ENCODE measurements at places on chromosomes 12 and 14.
A peak's percentile ranks its signal among the peaks of the same experiment; 100 is the strongest.

GRCh38 chr12:41339784-41340183, 151.7 kb downstream of the PDZRN4 start:
- DNase-seq, result no peak

DNA sequence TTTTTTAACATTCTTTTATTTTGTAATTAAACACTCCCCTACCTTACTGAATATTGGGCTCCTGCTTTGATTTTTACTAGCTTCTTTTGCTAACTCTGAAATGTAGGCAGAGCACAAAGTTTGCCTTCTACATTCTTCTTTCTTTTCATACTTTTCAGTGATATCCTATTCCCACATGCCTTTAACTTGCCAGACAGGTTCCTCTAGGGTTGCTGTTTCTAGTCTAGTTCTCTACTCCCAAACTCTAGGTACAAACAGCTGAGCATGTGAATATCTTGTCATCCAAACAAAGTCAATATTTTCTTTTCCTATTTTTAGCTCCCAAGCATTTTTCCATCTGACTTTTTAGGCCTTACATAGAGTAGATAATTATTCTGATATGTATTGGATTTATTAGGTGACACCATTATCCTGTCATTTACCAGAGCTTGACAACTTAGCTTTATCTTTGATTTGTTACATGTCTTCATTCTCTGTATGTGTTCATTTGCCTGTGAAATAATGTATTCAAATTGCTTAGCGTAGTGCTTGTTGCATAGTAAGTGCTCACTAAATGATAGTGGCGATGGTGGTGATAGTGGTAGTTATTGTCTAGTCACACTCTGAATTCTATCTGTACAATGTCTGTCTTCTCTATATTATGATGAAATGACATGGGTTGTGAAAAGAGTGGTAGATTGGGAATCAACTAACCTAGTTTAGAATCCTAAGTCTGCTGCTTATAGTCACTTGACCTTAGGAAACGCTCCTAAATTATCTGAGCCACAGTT, 73.6 kb upstream of the DNM1L start:
- DNase-seq, result no peak

- no peak for DNase-seq
Measured at GRCh38 chr12:52774629-52775250, 2.4 kb downstream of the KRT76 start.

GRCh38 chr14:93713726-93714405, 74.4 kb downstream of the PRIMA1 start:
- no peak for DNase-seq

GRCh38 chr14:22538671-22539228, 50.3 kb downstream of the DAD1 start:
- DNase-seq, result no peak

DNA sequence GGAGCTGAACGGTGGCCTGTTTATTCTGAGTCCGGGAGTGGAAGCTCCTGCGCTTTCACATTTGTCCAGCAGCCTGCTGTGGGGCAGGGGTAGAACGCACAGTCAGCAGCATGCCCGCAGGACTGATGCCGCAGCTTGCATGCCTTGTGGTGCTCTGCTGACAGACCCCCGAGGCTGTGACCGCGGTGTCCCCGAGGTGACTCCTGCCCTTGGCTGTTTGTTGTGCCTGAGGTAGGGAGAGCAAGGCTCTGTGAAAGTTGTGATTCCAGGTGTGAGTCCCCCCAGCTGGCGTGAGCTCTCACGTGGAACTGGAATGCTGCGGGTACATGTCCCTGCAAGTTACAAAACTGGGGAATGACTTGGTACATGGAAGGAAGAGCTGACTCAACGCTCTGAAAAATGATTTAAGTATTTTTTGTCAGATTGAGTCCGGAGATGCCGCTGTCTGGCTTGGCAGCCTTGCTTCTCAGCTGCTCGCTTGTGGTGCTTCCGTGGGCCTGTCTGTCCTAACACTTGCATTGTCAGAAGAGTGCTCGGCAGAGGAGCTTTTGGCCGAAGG, 18.1 kb downstream of the MLXIP start:
- no peak for DNase-seq

DNA sequence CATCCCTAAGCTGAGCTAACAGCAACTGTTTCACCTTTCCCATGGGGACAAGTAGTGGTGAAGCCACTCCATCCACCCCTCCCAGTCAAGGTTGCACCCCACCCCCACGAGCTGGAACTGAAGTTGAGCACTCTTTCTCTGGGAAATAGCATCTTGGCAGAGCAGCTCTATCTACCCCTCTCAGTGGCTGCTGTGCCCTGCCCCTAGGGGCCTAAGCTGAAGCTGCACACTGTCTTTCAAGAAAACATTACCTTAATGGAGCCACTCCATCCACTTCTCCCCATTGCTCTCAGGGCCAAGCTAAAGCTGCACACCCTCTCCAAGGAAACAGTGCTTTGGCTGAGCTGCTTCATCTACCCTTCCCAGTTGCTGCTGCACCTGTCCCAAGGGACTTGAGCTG, 170.6 kb upstream of the CCDC196 start:
- DNase-seq, result no peak

DNA sequence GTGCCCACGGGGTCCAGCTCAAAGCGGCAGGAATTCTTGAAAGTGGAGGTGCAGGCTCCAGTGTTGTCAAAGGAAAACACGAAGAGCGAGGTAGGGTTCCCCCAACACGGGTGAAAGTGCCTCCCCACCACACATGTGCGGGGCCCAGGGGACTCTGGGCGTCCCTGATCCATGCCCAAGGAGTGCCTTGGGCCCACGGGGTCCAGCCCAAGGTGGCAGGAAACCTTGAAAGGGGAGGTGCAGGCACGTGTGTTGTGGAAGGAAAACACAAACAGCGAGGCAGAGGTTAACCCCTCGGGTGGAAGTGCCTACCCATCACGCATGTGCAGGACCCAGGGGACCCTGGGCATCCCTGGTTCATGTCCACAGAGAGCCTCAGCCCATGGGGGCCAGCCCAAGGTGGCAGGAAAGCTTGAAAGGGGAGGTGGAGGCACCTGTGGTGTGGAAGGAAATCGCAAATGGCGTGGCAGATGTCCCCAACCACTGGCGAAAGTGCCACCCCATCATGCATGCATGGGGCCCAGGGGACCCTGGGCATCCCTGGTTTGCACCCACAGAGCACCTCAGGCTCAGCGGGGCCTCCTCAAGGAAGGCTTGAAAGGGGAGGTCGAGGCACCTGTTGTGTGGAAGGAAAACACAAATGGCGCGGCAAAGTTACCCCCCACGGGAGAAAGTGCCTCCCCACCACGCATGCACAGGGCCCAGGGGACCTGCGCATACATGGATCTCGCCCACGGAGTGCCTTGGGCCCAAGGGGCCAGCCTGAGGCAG, 584.6 kb downstream of the ALG10 start:
- no peak for DNase-seq

DNA sequence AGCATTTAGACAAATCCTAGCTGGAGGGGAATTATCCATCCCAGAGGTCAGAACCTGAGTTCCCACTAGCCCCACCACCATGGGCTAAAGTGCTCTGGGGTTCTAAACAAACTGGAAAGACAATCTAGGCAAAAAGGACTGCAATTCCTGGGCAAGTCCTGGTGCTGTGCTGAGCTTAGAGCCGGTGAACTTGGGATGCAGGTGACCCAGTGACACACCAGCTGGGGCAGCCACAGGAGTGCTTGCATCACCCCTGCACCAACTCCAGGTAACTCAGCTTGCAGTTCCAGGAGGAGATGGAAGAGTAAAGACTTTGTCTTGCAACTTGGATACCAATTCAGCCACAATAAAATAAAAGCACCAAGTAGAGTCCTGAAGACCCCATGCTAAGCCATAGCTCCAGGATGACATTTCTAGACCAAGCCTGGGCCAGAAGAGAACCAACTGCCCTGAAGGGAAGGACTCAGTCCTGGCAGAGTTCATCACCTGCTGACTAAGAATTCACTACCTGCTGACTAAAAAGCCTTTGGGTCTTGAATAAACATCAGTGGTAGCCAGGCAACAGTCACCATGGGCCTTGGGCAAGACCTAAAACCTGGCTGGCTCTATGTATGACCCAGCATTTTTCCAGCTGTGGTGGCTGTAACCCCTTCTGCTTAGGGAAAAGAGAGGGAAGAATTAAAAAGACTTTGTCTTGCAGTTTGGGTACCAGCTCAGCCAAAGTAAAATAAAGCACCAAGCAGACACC, 223.4 kb upstream of the DIO2 start:
- no peak for DNase-seq

- no peak for DNase-seq
Measured at GRCh38 chr12:104503191-104503590, 46.4 kb downstream of the CHST11 start.

- peak; percentile 34 for DNase-seq
Measured at GRCh38 chr14:86057018-86057667, 527.2 kb downstream of the FLRT2 start.

GRCh38 chr12:88242571-88242925, 100.4 kb downstream of the TMTC3 start:
- DNase-seq, result no peak

DNA sequence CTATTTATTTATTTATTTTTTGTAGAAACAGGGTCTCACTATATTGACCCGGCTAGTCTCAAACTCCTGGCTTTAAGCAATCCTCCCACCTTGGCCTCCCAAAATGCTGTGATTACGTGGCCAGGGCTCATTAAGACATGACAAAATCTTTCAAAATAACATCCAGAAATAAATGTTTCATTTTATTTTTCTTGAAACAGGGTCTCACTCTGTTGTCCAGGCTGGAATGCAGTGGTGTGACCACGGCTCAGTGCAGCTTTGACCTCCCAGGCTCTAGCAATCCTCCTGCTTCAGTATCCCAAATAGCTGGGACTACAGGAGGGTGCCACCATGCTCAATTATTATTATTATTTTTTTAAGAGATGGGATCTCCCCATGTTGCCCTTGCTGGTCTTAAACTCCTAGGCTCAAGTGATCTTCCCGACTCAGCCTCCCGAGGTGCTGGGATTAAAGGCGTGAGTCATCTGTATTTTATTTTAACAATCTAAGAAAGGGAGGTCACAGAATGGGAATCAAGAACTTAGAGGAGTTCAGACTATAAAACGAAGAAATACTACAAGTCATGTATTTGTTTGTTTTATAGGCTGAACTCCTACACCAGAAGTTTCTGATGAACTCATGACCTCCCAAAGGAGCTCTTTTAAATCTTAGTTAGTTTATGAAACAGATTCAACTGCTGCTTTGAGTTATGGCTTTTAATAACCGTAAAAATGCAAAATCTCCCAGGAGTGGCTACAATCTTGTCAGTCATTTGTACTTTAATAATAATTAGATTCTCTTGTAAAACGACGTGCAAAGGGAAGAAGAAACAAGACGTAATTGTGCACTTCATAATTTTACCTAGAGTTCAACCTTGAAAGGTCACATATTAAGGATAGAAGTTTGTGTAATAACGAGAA, 2.1 kb upstream of the TMEM263 start:
- DNase-seq, result no peak

DNA sequence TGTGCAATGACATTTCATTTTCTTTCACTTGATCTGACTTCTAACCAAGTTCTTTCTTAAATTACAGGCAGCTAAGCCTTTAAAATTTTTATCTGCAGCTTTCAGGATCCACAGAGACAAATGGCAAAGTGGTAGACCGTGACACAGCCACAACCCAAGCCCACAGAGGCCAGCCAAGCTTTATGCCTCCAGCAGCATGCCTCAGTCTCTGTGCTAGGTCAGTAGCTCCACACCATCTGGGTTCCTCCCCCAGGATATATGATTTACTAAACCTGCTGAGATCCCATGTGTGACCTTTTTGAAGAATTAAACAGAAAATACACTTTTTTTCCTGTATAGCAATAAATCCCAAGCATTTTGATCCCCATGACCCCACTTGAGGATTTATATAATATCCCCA, 290.4 kb upstream of the CAND1 start:
- no peak for DNase-seq

DNA sequence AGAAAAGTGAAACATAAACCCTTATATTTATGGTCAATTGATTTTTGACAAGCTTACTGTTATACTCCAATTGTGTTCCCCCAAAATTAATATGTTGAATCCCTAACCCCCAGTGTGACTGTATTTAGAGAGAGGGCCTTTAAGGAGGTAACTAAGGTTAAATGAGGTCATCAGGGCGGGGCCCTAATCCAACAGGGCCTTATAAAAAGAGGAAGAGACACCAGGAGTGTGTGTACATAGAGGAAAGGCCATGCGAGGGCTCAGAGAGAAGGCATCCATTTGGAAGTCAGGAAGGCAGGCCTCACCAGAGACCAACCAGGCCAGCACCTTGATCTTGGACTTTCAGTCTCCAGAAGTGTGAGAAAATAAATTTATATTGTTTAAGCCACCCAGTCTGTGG, 6.5 kb upstream of the VTI1B start:
- DNase-seq, result no peak

GRCh38 chr12:2477009-2477766, 317.6 kb upstream of the FKBP4 start:
- DNase-seq, result no peak

DNA sequence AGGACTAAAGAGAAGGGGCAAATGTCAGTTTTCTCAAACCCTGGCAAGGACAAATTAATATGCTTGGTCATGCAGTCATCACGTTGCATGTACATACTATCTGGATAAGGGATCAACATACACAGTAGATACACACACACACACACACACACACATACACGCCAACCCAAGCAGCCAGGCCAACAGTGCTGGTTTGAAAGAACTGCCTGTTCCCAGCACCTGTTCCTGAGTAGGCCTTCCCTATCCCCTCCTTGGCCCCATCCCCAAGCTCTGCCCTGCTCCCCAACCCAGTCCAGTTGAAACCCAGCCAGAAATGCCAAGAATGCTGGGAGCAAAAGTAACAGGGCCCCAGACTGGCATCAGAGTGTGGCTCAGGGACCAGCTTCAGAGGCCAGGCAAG, 4.4 kb downstream of the ITGA7 start:
- DNase-seq, result no peak

- DNase-seq, result no peak
Measured at GRCh38 chr14:100386121-100386520, 63.0 kb downstream of the SLC25A47 start.

- DNase-seq, result no peak
Measured at GRCh38 chr12:70698345-70698744, 61.1 kb upstream of the PTPRB start.

DNA sequence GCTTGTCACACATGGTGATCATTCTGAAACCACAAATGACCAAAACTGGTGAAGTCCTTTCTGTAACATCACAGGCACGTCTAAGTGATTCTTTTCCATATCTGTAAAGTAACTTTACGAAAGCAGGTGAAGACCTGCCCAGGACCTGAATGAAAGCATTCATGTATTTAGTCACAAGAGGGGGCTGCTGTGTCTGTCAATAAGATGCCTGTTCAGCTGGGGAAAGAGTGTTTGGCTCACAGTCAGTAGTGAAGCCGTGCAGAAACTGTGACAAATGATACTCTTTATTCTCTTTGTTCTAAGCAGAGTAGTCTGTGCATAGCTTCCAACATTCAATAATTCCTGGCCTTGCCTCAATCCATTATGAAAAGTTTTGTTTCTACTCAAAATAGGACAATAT, 373.5 kb upstream of the OR4E1 start:
- peak; percentile 66 for DNase-seq

All from activated CD4-positive, alpha-beta T cell treated with anti-CD3 and anti-CD28 coated beads, Interleukin-2, amount 10 ng/mL, durations not matched to agents 7 days and 5 days (primary cell).